ENCODE measurements at places on chromosomes 7 and 10.

GRCh38 chr10:47458466-47459154 lies 25.3 kb downstream of the ANXA8 start:
- DNase-seq: no peak

- DNase-seq: no peak
Measured at GRCh38 chr10:127314797-127315196, 118.4 kb upstream of the INSYN2A start.

DNA sequence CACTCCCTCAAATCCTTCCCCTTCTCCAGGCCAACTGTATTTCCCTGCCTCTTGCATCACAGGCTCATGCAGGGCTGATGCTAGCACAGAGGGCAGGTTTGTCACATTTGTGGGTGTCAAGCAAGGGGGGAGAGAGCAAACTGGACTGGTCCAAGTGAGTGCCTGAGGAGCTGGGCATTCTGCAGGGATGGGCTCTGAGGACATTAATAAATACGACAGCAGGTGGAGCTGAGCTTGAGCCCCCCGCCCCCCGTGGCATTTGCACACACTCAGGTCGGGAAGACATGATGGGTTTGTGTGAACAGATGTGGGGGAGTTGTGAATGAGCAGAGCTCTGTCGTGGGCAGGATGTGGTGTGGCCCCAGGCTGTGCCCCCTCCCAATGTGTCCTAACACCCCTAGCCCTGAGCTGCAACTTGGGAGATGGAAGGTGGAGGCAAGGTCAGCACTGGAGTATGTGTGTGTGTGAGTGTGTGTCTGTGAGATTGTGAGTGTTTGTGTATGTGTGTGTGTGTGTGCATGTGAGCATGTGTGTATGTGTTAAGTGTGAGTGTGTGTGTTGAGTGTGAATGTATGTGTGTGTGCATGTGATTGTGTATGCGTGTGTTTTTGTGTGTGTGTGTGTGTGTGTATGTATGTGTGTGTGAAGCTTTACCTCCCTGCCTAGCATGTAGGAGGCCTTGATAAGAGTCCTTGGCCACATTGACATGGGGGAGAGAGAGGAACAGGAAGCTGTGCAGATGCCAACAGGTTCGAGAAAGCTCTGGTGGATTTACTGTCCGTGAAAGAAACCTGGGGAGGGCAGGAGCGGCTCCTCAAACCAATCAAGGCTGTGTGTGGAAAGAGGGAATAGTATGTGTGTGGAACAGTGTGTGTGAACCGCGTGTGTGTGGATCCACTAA lies 9.1 kb downstream of the RASSF4 start:
- no peak for DNase-seq

DNA sequence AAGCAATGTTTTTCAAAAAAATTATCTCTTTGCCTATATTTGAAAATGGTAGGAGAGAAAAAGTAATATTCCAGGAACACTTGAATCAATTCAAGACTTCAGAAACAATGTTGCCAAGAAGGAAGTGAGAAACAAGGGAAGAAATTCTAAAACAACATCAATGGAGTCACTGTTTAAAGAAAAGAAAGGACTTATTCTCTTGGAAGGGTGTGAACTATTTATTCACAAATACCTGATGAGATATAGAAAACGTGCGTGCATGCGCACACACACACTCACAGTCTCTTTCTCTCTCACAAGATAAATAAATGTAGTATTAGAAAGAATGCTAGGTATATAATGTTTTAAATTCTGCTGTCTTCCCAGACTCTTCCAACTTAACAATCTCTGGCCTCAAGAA lies 117.2 kb upstream of the FAM133B start:
- no peak for DNase-seq

DNA sequence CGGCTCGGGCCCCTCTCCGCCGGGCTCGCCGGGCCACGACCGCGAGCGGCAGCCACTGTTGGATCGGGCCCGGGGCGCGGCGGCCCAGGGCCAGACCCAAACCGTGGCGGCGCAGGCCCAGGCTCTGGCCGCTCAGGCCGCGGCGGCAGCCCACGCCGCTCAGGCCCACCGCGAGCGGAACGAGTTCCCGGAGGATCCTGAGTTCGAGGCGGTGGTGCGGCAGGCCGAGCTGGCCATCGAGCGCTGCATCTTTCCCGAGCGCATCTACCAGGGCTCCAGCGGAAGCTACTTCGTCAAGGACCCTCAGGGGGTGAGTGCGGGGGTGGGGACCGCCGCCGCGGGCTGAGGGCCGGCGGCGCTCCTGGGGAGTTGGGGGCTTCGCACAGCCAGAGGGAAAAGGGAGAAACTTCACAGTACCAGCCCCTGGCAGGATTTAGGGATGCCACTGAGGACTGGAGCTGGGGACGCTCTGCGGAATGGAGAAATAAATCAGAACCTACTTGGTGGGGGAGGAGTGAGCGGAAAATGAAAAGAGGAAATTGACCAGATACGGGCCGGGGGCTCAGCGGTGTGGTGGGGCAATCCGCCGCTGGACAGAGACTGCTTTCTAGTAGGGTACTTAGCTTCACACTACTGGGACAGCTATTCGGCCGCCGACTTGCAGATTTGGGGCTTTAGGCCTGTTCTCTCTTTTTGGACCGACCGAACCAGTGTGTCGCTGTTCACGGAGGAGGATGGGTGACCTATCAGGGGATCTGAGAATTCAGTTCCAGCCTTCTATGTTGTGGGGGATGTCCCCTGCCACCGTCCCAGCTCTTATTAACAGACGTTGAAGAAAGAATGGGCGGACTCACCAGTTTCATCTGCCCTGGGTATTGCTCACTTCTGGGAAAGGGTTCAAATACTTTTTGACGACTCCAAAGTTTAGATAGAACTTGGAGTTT lies 669 bp downstream of the PI4K2A start:
- peak; percentile 20 for DNase-seq

DNA sequence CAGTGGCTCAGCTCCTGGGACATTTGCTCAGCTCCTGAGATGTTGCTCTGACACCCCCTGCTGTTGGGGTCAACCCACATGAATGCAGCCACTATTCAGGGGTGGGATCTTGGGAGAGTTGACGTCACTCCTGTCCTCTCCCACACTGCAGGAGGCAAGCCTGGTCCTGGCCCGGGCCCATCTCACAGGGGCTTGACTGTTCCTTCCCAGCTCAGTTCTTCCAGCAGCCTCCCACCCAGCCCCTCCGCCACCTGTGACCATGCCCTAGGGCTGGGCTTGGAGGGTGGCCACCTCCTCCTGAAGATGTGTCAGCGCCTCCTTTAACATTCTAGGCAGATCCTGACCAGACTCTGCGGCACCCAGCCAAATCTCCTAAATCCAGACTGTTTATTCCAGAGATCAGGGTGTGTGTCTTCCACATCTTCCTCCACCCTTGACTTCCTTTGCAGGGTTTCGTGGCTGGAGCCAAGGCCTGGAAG lies 19.1 kb upstream of the OPALIN start:
- no peak for DNase-seq

- DNase-seq: no peak
Measured at GRCh38 chr10:95579835-95580535, 18.8 kb upstream of the SORBS1 start.

- DNase-seq: no peak
Measured at GRCh38 chr10:2964632-2965296, 102.6 kb upstream of the PFKP start.

- DNase-seq: peak; percentile 88
Measured at GRCh38 chr10:43396061-43396927, 12.7 kb downstream of the HNRNPF start.

GRCh38 chr10:116829711-116830110 lies 19.6 kb upstream of the ENO4 start:
- DNase-seq: no peak

- no peak for DNase-seq
Measured at GRCh38 chr10:7075851-7076250, 335.0 kb downstream of the SFMBT2 start.

DNA sequence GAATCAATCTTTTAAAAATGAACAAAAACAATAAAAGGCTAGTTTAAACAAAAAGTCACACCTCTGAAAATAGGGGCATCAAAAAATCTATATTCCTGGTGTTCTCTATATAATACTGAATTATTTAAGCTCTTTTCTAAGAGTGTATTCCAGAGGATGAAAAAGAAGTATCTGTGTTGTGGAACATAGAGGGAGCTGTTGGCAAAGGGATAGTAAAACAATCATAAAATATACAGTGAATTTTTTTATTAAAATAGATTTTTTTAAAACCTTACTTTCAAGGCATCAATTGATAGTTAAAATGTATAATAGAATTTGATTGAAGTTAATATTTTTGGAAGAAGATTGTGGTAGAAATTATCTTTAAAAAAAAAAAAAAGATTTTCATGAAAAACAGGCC lies 1409.1 kb upstream of the CELF2 start:
- no peak for DNase-seq

DNA sequence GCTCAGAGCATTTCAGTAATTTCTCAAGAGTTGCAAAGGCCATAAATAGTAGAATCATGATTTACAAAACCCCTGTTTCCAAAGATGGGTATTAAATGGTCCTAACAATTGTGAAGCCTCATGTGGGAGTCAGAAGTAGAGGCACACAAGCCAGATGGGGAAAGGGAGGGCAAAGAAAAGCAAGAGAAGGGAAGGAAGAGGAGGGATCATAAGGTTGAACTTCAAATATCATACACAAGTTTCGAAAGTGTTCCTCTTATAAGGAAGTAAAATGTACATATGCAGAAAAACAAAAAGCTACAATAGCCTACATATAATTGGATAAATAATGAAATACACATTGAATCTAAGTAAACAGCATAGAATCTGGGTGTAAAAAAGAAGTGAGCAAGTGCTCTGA lies 6.0 kb downstream of the LIPN start:
- DNase-seq: no peak

DNA sequence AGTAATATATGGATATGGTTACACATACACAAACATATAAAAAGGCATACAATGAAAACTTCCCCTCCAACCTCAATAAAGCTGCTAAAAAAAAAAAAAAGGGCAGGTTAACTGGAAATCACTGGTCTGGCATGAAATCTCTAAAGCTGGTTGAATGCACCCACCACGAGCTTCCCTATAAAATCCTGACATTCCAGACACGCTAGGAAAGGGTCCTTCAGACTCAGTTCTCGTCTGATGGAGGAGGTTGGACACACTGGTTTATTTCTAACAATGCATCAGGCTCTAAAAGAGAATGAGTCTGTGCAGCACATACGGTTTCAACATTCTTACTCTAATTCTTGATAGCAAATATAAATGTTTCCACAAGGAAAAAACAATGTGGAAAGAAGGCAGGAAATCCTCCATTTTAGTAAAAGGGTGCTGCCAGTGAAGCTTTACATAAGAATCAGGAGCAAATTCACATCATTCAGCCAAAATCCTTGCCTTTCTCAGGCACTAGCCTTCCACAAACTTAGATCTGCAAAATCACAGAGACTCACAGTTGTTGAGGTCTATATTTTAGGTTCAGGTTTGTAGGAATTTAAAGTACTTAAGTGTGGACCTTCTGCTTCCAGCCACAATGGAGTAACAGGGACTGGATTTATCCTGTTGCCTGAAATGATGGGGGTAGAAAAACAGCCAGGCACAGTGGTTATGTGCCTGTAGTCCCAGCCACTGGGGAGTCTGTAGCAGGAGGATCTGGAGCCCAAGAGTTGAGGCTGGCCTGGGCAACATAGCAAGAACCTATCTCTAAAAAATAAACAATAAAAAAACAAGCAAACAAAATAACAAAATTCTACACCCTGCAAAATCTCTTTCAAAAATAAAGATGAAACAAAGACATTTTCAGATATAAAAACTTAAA lies 73.5 kb downstream of the CYTH3 start:
- no peak for DNase-seq

DNA sequence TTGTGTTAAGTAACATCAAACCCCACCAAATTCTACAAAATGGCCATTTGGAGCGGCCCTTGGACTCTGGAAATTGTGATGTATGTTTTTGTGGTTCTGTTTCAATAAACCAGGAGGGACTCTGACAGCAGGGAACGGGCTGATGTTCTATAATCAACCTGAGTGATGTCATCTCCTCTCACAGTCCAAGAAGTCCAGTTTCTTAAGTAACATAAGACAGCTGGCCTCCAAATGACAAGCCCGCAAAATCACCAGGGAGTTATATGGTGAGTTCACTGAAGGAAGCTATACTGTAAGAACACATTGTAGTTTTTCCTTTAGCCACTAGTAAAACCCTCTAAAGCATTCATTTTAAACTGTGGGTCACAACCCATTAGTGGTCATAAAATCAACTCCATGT lies 34.0 kb downstream of the GOT1 start:
- DNase-seq: no peak

GRCh38 chr10:116084161-116084560 lies 188.8 kb downstream of the GFRA1 start:
- DNase-seq: no peak

GRCh38 chr7:156889089-156889488 lies 3.9 kb downstream of the LMBR1 start:
- DNase-seq: no peak

DNA sequence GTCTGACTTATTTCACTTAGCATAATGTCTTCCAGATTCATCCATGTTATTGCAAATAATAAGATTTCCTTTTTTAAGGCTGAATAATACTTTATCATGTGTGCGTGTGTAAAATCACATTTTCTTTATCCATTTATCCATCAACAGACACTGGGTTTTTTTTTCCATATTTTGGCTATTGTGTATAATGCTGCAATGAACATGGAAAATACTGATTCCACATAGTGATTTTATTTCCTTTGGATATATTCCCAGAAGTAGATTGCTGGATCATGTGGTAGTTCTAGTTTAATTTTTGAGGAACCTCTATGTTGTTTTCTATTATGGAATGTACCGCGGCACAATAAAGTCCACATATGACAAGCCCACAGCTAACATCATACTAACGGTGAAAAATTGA lies 180.1 kb downstream of the PON1 start:
- DNase-seq: no peak

DNA sequence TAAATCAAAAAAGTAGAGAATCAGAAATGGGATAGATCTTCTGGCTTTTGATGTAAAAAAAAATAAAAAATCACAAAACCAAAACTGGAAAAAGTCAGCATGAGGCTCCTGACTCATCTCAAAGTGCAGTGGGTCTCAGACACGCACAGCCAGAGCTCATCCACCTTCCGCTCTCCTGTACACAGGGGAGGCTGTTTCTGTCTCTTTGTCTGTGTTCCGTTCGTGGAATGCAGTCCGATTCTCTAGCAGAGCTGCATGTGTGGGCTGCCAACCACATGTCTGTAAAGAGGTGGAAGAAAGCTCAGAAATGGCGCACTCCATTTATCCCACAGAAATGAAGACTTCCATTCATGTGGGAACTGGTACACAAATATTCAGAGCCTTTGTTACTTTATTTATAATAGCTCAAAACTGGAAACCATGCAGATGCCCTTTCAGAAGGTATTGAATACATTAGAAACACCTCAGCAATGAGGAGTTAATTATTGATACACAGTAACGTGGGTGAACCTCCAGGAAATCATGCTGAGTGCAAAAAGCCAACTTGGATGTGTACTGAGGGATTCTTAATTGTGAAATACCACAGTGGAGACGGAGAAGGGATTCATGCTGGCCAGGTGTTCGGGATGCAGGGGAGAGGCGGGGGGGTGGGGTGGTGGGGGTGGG lies 123.3 kb downstream of the TRRAP start:
- DNase-seq: no peak

DNA sequence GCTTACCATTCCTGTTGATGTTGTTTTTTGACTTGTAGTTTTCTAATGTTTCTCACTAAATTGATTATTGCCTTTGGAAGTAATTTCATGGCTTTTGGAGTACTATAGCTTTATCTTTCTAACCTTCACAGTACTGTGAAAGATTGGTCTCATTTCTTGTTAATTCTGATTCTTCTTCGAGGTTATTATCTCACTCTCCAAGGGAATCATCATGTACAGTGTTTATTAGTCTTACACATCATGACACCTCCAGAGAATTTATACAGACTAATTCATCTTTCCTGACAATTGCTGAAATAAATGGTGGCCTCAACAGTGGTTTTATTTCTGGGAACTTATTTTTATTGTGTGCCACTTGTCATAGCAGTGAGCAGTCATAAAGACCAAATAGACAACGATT lies 37.4 kb upstream of the TMEM106B start:
- no peak for DNase-seq
